Activated T-cell treated with anti-CD3 and anti-CD28 coated beads, Interleukin-2, amount 50 U/mL, for 72 hours (primary cell): ENCODE measurements at places on chromosomes 7 and 10. TPM values are rescaled to one million over a fixed set of nuclear protein-coding genes. Genes with fewer than 3 reads are reported as not detected.

The LARP4B gene
- 103 TPM for total RNA-seq

The TWIST1 gene
- total RNA-seq: 6.5 TPM

The VSTM4 gene
- total RNA-seq: not detected

The TFR2 gene
- 4.7 TPM for total RNA-seq

The ASB4 gene
- total RNA-seq: not detected

DNA sequence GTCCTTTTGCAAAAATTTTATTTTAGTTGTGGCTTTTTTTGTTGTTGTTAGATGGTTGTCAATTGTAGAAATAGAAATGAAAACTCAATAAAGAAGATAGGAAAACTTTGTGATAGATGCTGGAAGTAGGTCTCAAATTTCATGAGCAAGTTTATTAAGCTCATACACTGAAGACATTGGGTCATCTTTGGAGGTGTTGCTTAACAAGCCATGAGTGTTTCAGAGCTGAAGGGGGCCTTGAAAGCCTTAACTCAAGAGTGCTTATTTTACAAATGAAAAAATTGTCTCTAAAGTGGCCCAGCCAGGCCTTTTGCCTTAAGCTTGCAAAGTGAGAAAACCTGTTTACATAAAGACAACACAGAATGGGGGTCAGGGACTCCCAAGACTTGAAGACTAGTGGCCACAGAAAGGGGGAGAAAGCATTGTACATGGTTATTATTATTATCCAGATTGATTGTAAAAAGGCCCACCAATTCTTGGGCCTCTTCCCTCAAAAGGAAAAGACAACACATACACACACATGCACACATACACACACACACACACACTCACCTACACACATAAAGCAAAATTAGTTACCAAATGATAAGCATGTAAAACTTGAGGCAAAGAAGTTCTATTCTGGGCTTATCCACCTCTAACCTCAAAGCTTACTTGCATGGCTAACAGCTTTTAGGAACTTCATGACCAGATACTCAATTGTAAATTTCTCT, 49.7 kb upstream of the GLCCI1 start:
- DNase-seq: no peak

DNA sequence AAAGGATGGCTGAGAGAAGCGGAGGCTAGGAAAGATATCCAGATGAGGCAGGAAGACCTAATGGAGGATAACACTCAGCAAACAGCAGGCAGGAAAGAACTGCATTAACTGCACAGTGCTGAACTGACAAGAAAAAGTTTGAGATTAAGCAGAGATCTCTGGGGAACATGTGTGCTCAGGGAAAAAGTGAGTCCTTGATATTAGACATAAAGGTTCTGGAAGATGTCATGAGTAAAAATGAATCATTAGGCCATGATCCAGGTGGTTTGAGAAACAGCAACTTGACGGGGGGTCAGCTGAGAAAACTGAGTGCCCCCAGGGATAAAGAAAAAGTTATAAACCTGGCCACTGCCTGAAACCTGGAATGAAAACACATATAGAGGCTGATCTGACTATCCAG, 27.3 kb upstream of the ANK3 start:
- no peak for DNase-seq

GRCh38 chr7:92644406-92645113, 54.4 kb upstream of the FAM133B start:
- DNase-seq: no peak

GRCh38 chr7:6384327-6384726, 63.4 kb downstream of the DAGLB start:
- DNase-seq: no peak

- DNase-seq: no peak
These were observed 570.1 kb upstream of the MGMT start for GRCh38 chr10:128896963-128897362.

- DNase-seq: no peak
These were observed 245.6 kb downstream of the SLC25A13 start for GRCh38 chr7:96076350-96076707.

DNA sequence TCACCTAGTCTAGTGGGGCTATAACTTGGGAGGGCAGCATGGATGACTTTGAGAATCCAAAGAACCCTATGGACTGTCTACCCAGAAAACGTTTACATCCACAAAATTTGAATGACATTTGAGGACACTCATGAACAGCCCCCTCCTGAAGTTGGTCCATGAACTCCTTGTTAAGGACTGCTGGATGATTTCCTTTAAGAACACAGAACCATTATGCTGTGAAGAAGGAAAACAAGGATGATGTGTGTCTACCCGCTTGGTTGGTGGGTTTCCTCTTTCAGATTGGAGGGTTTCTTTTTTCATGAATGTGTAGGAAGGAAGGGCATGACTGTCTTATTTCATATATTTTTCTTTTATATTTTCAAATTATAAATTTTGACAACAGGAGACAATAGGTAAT, 58.3 kb downstream of the ARID5B start:
- no peak for DNase-seq
